Uterus (tissue), 4 donors: ENCODE measurements at places on chromosomes 7 and 10. TPM values are rescaled to one million over a fixed set of nuclear protein-coding genes. Genes with fewer than 3 reads are reported as not detected.

GRCh38 chr7:40721342-40721949, 586.6 kb downstream of the SUGCT start:
- no peak for DNase-seq

NPC1L1 gene
- 0.49 TPM for total RNA-seq

- DNase-seq = no peak
These were observed 186.1 kb downstream of the BMPER start for GRCh38 chr7:34091321-34091917.

FAM53B gene
- 44.0 TPM for total RNA-seq

- no peak for DNase-seq
These were observed 140.2 kb downstream of the FANK1 start for GRCh38 chr10:126036515-126036914.

DNA sequence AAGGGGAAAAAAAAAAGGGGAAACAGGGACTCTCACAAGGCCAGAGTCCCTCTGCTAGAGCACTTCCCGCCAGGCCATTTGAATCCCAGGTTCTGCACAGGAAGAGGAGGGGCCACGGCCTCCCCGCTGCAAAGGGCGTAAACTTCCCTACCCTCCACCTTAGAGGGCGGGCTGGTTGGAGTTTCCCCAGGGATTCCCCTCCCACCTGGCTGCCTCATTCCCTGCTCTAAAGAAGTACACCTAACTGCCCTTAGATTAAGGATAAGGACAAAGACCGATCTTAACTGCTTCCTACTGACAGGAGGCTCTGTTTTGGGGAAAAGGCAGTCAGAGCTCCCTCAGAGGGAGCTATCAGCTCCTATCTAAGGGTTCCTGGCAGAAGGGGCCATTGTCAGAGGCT, 102.0 kb upstream of the ARMC3 start:
- DNase-seq = no peak

DNA sequence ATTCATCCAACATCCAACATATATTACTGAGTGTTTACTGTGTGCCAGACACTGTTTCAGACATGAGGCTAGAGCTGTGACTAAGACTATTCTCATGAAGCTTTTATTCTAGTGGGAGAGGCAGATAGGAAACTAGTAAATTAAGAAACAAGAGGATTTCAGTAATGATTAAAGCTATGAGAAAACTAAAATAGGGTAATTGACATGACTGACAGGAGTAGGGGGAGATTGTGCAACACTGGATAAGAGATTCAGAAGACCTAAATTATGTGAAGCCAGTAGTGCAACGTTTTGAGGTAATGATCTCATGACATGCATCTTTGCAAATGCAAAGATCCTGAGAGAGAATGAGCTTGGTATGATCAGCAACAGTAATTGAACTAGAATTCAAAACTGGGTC, 48.6 kb upstream of the MKLN1 start:
- DNase-seq = no peak

HACD1 gene
- total RNA-seq = 48.9 TPM
